Activated B cell treated with CpG ODN at 0.5 μM for 24 hours (primary cell): ENCODE measurements at places on chromosomes 11 and 22.

GRCh38 chr22:38724926-38725571 is 19.3 kb downstream of the GTPBP1 start:
- no peak overlapping the region for H3K27ac ChIP-seq
- no peaks in the 10 kb centered on the region for H3K4me1 ChIP-seq
- peaks cover 95% of the 10 kb centered on the region for H3K36me3 ChIP-seq
- no peak overlapping the region for H3K4me3 ChIP-seq

GRCh38 chr22:41260871-41261270 is 20.1 kb upstream of the CHADL start:
- no peak for DNase-seq
- no peaks in the 10 kb centered on the region for H3K27me3 ChIP-seq
- H3K36me3 ChIP-seq, result peaks cover 88% of the 10 kb centered on the region
- H3K27ac ChIP-seq, result no peak overlapping the region

DNA sequence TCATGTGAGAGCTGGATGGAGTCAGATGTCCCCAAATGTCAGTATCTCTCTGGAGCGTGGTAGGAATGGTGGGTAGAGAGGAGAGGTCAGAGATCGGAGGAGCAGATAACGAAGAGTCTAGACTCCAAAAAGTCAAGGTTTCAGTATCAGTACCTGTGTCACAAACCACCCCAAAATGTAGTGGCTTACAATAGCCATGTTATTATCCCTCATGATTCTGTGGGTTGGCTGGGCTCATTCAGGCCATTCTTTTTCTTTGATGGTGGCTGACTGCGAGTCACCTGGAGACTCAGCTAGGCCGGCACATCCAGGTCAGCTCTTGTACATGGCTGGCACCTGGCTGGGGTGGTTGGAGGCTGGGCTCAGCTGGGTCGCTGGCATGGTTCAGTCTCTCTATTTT is 7.3 kb upstream of the SSTR3 start:
- peak overlapping the region; percentile 99 for H3K27ac ChIP-seq
- H3K36me3 ChIP-seq, result peaks cover 18% of the 10 kb centered on the region
- H3K27me3 ChIP-seq, result no peaks in the 10 kb centered on the region
- DNase-seq, result no peak
- peaks cover 85% of the 10 kb centered on the region for H3K4me1 ChIP-seq

- H3K36me3 ChIP-seq, result no peaks in the 10 kb centered on the region
- peaks cover 10% of the 10 kb centered on the region for H3K4me1 ChIP-seq
- DNase-seq, result no peak
- H3K27ac ChIP-seq, result no peak overlapping the region
- H3K27me3 ChIP-seq, result peaks cover 23% of the 10 kb centered on the region
- H3K4me3 ChIP-seq, result no peak overlapping the region
These were observed 49.9 kb upstream of the CAPRIN1 start for GRCh38 chr11:34001557-34002064.
